ENCODE measurements at places on chromosomes 4 and X.

DNA sequence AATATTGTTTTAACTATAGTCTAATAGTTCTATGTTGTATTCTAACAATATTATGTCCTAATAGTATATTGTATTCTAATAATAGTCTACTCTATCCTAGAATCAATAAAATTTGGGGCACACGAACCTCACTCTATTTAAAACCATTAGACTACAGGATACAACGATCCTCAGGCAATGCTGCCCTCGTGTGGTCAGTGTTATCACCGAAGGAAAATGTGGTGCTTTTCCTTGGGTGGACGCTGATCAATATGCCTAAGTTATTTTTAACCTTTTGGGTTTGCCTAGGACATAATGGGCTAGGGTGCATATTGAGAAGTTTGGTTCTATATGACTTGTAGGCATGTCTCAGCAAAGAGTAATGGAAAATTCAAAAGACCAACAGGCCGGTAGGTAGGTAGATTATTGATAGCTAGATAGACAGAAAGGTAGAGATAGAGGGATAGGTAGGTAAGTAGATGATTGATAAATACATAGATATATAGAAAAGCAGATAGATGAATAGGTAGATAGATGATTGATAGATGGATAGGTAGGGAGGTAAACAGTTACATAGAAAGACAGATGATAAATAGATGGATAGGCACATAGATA lies 75.1 kb downstream of the PRKX start:
- H3K27ac ChIP-seq = peak overlapping the region; percentile 3
- no peak overlapping the region for H3K4me3 ChIP-seq
- peaks cover 10% of the 10 kb centered on the region for H3K36me3 ChIP-seq

- H3K27ac ChIP-seq = no peak overlapping the region
- no peaks in the 10 kb centered on the region for H3K36me3 ChIP-seq
- peak overlapping the region; percentile 58 for H3K4me3 ChIP-seq
- peaks cover 38% of the 10 kb centered on the region for H3K4me1 ChIP-seq
- no peak for DNase-seq
Observed at GRCh38 chrX:119696251-119696890, 3.4 kb upstream of the SEPTIN6 start.

DNA sequence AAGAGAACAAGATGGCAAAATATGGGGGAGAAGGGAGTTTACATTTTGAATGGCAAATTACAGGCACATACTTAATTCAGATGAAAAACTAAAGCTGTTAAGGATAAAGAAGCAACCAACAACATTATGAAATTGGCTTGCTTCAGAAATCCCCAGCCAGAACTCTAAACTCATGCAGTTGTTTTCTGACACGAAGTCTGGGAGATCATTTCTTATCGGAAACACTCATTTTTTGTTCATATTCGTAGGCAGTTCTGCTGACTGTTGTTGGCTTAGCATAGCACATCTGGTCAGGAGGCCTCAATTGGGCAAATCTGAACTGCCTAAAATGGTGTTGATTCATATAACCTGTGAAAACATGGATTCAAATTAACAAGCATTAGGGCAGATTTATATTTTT lies 33.0 kb upstream of the ARHGAP6 start:
- DNase-seq = no peak
- no peaks in the 10 kb centered on the region for H3K36me3 ChIP-seq
- H3K4me3 ChIP-seq = no peak overlapping the region
- no peaks in the 10 kb centered on the region for H3K4me1 ChIP-seq
- no peaks in the 10 kb centered on the region for H3K27me3 ChIP-seq

DNA sequence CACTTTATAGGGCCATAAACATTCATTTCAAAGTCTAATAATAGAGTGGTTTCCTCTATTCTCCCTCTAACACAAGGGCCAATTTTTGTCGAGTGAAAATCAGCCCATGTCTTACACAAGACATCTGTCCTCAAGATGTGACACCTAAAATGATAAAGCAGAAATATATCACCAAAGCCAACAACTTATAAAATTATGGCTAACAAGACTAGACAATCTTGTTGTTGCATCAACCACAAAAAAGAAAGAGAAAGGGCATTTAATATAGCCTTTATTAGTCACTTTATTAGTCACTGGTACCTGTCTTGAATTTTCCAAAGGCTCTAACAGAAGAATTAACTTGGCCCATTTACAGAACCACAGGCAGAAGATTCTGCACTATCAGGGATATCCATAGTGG lies 161.6 kb downstream of the SMIM20 start:
- no peaks in the 10 kb centered on the region for H3K36me3 ChIP-seq
- no peak for DNase-seq
- no peak overlapping the region for H3K4me3 ChIP-seq
- H3K27me3 ChIP-seq = peaks cover under 1% of the 10 kb centered on the region
- H3K4me1 ChIP-seq = peaks cover 22% of the 10 kb centered on the region
- H3K27ac ChIP-seq = peak overlapping the region; percentile 99

- no peaks in the 10 kb centered on the region for H3K36me3 ChIP-seq
- H3K27me3 ChIP-seq = peaks cover 8% of the 10 kb centered on the region
- H3K4me1 ChIP-seq = no peaks in the 10 kb centered on the region
- H3K27ac ChIP-seq = no peak overlapping the region
- DNase-seq = no peak
Observed at GRCh38 chr4:152089584-152089983, 328.8 kb upstream of the GATB start.

- no peak for DNase-seq
- H3K27me3 ChIP-seq = no peaks in the 10 kb centered on the region
- H3K36me3 ChIP-seq = no peaks in the 10 kb centered on the region
- no peak overlapping the region for H3K4me3 ChIP-seq
Observed at GRCh38 chrX:112874614-112875013, 34.0 kb upstream of the AMOT start.

DNA sequence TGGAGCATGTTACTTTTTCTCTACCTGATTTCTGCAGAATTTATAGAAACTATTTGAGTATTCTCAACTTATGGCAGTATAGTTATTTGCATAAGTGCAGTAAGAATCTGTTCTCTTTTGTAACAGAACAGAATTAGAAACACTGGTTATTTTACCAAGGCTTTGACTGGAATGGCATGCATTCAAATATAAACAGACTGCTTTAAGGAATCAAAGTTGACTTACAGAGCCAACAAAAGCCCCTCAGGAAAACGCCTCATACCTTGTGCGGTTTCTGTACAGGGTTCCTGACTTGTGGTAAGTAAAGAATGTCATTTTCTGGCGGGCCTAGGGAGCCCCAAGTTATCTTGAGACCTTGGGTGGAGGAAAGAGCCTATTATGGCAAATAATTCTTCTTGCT lies 97.1 kb downstream of the GPR143 start:
- peaks cover 10% of the 10 kb centered on the region for H3K4me1 ChIP-seq
- DNase-seq = no peak
- no peak overlapping the region for H3K4me3 ChIP-seq
- no peak overlapping the region for H3K27ac ChIP-seq
- H3K27me3 ChIP-seq = no peaks in the 10 kb centered on the region

- H3K4me1 ChIP-seq = peaks cover 9% of the 10 kb centered on the region
- no peak overlapping the region for H3K27ac ChIP-seq
- H3K27me3 ChIP-seq = no peaks in the 10 kb centered on the region
Observed at GRCh38 chr4:26141051-26141721, 179.6 kb upstream of the RBPJ start.

GRCh38 chrX:46260499-46260898 lies 284.7 kb downstream of the ZNF674 start:
- no peaks in the 10 kb centered on the region for H3K4me1 ChIP-seq
- H3K4me3 ChIP-seq = no peak overlapping the region
- no peaks in the 10 kb centered on the region for H3K36me3 ChIP-seq
- H3K27me3 ChIP-seq = peaks cover 4% of the 10 kb centered on the region
- H3K27ac ChIP-seq = no peak overlapping the region
- no peak for DNase-seq

- no peak overlapping the region for H3K27ac ChIP-seq
- H3K36me3 ChIP-seq = no peaks in the 10 kb centered on the region
- no peak for DNase-seq
- H3K4me1 ChIP-seq = no peaks in the 10 kb centered on the region
Observed at GRCh38 chr4:76703123-76703490, 194.8 kb downstream of the SOWAHB start.

DNA sequence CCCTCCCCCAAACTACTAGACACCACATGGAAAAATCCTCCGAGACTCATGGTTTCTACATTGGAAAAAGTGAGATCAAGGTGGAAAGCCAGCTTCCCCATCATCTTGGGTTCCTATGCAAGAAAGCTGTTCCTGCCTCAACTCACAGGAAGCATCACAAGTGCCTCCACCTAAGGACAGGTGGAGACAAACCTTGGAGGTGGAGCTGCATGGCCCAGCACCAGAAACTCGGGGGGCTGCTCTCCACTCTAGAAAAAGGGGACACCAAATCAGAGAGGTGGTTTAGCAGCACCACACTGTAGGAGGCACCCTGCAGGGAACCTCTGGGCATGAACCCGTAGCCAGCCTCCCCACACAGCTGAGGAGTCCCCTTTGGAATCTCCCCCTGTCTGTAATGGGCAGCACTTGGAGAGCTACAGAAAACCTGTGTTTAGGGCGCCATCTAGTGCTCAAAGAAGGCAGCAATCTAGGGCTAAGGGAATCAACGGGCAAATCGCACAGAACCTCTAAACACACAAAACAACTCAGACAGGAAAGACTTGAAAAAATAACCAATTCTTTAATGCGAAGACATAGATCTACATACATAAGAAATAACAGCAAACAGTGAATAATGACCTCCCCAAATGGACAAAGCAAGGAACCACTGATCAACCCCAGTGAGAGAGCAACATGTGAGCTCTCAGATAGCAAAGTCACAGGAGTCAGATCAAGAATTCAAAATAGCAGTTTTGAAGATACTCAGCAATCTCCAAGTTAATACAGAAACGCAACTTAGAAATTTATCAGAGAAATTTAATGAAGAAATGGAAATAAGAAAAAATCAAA lies 37.0 kb upstream of the ZBTB33 start:
- DNase-seq = peak; percentile 56
- no peaks in the 10 kb centered on the region for H3K27me3 ChIP-seq
- no peak overlapping the region for H3K4me3 ChIP-seq

DNA sequence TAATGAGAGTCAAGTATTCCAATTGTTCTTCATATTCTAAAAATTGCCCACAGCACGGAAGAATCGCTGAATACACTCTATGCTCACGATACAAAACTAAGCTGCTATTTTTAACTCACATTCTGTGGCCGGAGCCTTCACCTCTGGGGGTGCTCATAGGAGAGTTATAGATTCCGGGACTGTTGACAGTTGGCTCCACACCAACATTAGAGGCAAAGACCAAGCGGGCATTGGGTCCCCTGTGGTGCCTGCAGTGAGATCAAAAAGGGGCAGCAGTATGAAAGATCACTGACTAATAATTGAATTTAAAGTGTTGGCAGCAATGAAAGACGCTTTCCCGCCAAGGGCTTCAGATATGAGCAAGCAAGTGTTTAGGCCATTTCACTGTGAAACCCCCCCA lies 146.0 kb downstream of the TMEM144 start:
- DNase-seq = no peak
- no peak overlapping the region for H3K27ac ChIP-seq
- no peaks in the 10 kb centered on the region for H3K36me3 ChIP-seq

DNA sequence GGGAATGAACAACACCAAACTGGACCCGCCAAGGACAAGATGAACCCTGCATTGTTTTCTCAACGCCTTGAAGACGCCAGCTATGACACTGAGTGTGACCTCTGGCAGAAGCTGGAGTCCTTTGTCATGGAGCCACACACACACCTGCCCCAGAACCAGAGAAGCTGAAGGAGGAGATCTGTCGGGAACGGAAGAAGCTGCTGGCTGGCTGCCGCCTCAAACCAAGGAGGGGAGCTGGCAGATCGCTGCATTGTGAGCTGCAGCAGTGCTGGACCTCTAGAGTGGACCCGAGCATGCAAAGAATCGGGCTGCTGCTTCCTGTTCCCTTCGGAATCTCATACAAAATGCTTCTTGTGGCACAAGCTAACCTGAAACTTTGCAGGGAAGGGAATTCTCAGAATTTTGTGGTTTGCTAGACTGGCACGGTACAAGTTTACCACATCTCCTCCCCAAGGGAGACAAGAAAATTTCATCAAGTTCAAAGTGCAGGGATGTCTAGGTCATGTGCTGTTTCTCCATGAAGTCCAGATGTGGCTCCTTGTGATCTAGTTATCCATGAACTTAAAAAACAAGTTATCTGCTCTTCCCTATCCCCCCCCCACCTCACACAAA lies 23.4 kb upstream of the GLRB start:
- H3K4me3 ChIP-seq = no peak overlapping the region
- no peak overlapping the region for H3K27ac ChIP-seq
- H3K27me3 ChIP-seq = no peaks in the 10 kb centered on the region
- no peaks in the 10 kb centered on the region for H3K4me1 ChIP-seq
- DNase-seq = no peak

- no peak for DNase-seq
- H3K4me1 ChIP-seq = no peaks in the 10 kb centered on the region
- no peak overlapping the region for H3K4me3 ChIP-seq
Observed at GRCh38 chrX:17547658-17548057, 172.7 kb downstream of the NHS start.

DNA sequence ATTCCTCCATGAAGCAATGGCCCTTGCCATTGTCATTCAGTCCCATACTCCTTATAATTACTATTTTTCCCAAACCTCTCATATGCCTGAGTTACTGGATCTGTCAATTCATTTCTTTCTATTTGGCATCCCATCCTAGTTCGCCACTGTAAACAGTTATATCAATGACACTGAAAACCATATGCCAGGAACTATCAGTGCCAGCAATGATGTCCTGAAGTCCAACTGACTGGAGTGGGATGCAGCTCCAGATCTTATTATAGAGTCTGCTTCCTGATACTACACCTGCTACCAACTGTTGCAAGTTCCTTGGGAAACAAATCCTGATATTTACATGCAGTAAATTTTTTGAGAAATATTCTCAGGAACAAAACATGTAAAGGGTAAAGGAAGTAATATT lies 27.0 kb upstream of the BANK1 start:
- no peak overlapping the region for H3K4me3 ChIP-seq
- H3K27me3 ChIP-seq = no peaks in the 10 kb centered on the region
- H3K27ac ChIP-seq = no peak overlapping the region
- no peak for DNase-seq
- peaks cover 3% of the 10 kb centered on the region for H3K36me3 ChIP-seq

- H3K27me3 ChIP-seq = no peaks in the 10 kb centered on the region
- H3K36me3 ChIP-seq = no peaks in the 10 kb centered on the region
- no peaks in the 10 kb centered on the region for H3K4me1 ChIP-seq
- no peak for DNase-seq
- no peak overlapping the region for H3K27ac ChIP-seq
- no peak overlapping the region for H3K4me3 ChIP-seq
Observed at GRCh38 chr4:66736606-66737005, 808.7 kb downstream of the CENPC start.

DNA sequence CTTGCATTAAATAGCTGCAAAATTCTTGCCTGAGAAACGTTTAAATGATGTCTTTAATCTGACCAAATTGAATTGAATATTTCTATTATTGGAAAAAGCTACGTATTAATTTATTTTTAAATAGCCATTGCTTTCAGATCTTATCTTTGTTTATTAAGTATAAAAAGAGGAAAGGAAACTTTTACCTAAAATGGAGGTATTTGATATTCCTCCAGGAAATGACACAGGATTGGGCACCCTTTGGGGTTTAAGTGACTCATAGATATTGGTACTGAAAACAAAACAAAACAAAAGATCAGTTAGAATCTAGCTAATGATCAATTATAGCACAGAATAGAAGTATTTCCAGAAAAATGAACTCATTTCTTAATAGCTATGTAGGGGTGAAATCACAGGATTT lies 34.1 kb downstream of the PLS3 start:
- H3K27ac ChIP-seq = no peak overlapping the region
- no peak overlapping the region for H3K4me3 ChIP-seq
- H3K36me3 ChIP-seq = no peaks in the 10 kb centered on the region
- H3K27me3 ChIP-seq = no peaks in the 10 kb centered on the region
- no peak for DNase-seq
